ENCODE measurements at places on chromosomes 4 and X.
A peak's percentile ranks its signal among the peaks of the same experiment; 100 is the strongest.

DNA sequence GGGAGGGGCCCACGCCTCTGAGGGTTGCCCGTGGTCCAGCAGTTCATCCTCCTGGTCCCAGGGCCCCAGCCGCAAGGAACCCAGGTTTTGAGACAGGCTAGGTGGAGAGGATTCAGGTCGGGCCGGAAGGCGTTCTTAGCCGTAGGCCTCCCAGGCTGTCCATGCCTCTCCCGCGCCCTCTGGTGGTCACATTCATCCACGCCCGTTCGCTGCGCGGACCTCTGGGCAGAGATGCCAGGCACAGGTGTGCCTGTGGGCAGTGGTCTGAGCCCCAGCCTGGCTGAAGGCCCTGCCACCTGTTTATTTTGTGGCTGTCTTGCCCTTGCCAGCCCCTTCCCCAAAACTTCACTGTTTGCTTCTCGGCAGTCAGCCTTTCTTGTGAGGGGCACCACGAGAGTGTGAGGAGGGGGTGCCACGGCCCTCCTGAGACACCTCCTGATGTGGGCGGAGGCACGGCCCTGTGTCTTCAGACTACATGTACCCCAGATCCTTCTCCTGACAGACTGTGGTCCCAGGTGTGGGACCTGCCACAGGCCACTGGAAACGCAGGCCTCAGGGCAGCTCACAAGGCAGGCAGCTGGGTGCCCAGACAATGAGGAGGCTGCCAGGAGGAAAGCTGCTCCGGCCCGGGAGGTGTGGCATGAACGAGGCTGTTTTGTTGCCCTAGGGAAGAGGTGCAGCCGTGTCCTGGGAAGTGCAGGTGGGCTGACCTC is 5.0 kb downstream of the UVSSA start:
- peak; percentile 90 for DNase-seq

- DNase-seq = no peak
These were observed 11.7 kb downstream of the RELL1 start for GRCh38 chr4:37674439-37674838.

DNA sequence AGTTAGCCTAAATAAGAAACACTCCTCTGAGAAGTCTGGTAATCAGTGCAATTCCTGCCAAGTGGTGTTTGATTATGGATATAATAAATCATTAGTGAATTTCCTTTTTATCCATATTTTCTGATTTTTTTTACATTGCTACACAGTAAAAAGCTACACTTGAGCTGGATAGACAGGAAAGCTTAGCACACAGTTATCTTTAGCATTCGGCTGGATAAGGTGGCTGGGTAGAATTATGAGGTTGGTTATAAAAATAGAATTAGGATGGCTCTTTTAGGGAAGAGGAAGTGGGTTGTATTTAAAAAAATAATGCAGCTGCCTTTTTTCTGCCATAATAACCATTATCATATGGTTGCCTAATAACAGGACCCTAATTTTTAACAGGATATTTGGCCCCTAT is 460.6 kb downstream of the NAF1 start:
- no peak for DNase-seq

- no peak for DNase-seq
These were observed 19.7 kb upstream of the EDNRA start for GRCh38 chr4:147461161-147461560.

DNA sequence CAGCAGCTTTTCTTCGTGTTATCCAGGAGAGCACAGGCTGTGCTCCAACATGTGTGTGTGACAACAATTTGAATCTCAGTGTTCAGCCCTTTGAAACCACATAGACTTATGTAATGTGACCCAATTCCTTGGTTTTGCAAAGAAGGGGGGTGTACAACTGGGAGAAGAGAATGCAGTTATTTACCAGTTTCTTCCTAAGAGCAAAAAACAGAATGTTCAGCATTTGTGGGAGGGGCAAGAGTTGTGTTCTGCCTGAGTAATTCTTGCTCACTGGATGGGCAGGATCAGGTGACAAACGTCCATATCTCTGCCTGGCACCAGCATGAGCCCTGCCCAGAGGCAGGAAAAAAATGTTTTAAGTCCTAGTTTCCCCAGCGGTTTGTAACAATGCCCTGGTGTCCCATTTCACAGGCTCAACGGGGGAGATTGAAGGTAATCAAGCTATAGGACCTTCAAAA is 72.0 kb downstream of the PRPS1 start:
- no peak for DNase-seq

GRCh38 chrX:9278475-9279233 is 186.2 kb upstream of the TBL1X start:
- DNase-seq = no peak

- DNase-seq = no peak
These were observed 54.9 kb upstream of the MTM1 start for GRCh38 chrX:150513544-150513943.

DNA sequence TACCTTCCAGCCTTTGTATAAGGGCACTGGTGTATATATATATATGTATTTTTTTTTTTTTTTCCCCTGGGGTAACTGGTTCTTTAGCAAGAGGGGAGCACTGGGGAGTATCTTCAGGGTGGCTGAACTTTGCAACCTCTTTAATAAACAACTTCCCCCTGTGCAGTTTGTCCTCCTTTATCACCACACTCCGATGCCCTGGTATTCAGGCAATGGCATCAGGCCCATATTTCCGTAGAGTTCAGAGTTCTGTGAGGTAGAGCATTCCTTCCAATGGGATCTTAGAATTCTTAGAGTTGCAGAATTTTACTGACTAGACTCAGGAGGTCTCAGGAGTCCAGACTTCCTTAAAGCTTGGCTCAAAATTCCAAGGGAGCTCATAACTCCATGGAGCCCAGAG is 24.6 kb downstream of the NYX start:
- DNase-seq = no peak

- no peak for DNase-seq
These were observed 66.9 kb upstream of the MMAA start for GRCh38 chr4:145552181-145552822.

DNA sequence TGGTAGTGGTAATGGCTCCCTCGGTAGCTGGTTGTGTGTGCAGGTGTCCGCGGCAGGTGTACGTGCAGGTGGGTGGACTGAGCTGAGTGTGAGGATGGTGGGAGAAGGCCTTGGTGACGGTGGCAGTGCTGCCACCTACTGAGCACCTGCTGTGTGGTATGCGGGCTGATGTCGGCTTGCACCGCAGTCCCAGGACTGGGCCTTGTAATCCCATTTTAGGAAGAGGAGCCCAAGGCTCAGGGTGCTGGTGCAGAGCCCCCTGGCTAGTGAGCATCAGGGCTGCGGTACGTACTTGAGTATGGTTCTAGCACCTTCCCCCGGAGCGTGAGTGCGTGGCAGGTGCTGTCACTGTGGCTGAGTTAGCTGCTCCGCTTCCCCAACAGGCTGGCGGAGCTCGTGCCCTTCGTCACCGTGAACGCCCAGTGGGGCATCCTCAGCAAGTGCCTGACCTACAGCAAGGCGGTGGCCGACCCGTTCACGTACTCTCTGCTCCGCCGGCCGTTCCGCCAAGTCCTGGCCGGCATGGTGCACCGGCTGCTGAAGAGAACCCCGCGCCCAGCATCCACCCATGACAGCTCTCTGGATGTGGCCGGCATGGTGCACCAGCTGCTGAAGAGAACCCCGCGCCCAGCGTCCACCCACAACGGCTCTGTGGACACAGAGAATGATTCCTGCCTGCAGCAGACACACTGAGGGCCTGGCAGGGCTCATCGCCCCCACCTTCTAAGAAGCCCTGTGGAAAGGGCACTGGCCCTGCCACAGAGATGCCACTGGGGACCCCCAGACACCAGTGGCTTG is 5.7 kb upstream of the CPZ start:
- no peak for DNase-seq

DNA sequence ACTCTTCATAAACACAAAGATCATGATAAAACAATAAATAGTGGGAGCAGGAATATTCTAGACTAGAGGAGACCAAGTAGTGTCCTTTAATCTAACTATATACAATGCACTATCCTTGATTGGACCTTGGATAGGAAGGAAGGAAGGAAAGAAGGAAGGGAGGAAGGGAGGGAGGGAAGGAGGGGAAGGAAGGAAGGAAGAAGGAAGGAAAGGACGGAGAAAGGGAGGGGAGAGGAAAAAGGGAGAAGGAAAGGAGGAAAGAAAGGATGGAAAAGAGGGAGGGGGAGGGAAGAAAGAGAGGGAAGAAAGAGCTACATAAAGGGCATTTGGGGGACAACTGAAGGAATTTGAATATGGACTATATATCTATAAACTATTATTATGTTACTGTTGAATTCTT is 95.0 kb upstream of the SMARCAD1 start:
- no peak for DNase-seq

DNA sequence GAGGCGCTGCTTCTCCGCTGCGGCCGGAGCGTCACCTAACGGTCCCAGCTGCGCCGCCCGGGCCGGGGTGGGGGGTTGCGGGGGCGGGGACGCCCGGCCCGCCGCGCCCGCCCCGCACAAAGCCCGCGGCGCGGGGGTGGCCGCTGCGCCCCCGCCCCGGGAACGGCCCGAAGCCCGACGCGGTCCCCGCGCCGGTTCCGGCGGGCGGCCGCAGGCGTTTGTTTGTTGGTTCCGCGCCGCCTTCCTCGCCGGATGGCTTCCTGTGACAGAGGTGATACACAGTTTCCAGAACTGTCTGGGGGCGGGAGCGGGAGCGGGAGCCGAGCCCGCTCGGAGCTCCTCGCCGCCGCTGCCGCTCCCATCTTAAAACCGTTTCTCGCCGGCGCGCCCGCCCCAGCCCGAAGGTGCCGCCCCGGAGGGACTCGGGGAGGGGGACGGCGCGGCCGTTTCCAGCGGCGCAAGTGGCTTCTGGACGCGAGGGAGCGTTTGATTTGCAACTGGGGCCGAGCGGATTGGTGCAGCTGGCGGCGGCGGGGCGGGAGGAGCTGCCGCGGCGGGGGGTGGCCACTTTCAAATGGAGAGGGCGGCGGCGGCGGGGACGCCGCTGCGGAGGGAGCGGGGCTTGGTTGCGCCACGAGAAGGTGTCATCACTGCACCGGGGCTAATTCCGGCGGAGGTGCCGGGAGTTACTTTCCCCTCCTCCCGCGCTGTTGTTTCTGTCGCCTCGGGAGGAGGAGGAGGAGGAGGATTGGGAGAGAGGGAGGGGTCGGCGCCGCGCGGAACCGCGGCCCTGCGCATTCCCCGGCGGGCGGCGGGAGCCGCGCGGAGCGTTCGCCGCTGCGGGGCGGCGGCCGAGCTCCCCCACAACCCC is 2.3 kb downstream of the JADE1 start:
- peak; percentile 86 for DNase-seq

- no peak for DNase-seq
These were observed 169.8 kb downstream of the CLCN4 start for GRCh38 chrX:10326578-10326977.

- no peak for DNase-seq
These were observed 87.9 kb upstream of the WDR1 start for GRCh38 chr4:10204401-10205058.

- peak; percentile 28 for DNase-seq
These were observed 117.3 kb downstream of the ENPP6 start for GRCh38 chr4:184100297-184100885.

DNA sequence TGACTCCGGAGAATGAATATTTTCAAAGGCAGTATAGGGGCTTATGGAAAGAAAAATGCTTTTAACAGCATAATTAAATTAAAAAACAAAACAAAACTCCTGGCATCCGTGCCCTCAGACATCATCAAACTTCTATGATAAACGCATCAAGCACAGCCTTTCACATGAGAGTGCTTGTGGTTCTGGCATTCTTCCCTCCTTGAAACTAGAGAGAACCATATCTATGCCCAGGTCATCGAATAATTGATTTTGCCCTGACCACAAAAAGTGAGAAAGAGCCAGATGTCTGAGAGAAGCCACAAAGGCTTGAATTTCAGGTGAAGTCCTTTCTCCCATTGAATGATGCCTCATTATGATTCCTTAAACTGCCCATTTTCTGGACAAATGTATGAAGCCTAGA is 286.8 kb downstream of the CBLL2 start:
- no peak for DNase-seq

DNA sequence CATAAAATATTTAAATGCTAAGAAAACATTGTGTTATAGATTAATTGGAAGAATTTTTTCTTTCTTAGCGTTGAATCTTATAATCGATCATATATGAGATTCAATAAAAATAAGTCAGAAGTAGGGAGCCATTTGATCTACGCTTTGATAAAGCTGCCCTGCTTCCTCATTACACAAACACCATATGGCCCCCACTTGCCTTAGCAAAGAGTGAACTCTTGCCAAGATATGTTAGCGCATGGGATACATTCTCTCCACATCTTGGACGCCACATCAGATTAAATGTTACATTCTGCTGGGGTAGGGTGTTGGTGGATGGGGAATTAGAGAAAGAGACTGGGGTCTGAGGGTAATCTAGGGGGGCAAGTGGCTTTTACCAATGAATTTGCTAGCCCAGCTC is 207.7 kb upstream of the MID1 start:
- DNase-seq = no peak

GRCh38 chr4:184826691-184827270 is 1.0 kb upstream of the ACSL1 start:
- DNase-seq = no peak

GRCh38 chr4:10856271-10856782 is 171.8 kb upstream of the CLNK start:
- no peak for DNase-seq

GRCh38 chr4:4574052-4574451 is 32.2 kb upstream of the STX18 start:
- DNase-seq = no peak

- no peak for DNase-seq
These were observed 8.2 kb upstream of the YIPF6 start for GRCh38 chrX:68490644-68491043.

DNA sequence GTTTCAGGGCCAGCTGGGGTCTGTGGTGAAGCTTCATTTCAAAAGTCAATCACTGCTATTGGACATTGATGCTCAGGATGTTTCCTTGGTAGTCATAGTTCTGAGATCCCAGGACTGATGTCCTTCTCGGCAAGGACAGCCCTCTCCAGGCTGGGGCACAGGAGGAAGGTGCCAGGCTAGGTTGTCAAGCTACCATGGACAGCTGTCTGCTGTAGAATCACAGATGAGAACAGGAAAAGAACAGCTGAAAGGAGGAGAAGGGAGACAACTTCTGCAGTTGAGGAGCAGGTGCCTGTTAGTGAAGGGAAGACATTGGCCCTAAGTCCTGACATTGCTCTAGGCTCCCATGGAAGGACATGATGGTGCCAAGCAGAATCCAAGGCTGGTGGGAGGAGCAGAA is 58.0 kb downstream of the XAGE2 start:
- no peak for DNase-seq

GRCh38 chr4:43048570-43048969 is 156.1 kb downstream of the GRXCR1 start:
- no peak for DNase-seq

DNA sequence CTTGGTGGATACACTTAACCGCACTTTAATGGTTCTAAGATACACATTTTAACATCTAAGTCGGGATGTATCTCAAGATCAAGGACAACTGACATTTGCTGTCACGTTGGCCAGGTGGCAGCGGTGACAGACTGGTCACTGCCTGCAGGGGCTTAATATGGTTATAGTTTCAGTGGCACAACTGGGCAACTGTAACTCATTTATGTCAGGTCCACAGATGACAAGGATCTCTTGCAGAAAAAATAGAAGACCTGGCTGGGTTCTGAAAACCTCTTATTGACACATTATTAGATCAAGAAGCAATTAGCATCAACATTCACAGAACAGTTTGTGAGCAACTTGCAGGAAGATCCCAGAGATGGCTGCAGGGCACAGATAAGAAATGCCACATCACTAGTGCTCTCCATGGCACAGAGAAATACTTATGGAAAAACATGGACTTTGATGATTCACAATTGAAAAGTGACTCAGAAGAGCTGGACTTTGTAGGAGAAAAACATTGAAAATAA is 99.6 kb upstream of the SORBS2 start:
- DNase-seq = no peak
